ENCODE measurements at places on chromosomes 2 and 18.

- H3K27me3 ChIP-seq: no peaks in the 10 kb centered on the region
- no peak overlapping the region for H3K4me3 ChIP-seq
- no peak overlapping the region for H3K27ac ChIP-seq
- H3K4me1 ChIP-seq: no peaks in the 10 kb centered on the region
- H3K36me3 ChIP-seq: no peaks in the 10 kb centered on the region
These were observed 100.1 kb upstream of the ARHGAP15 start for GRCh38 chr2:143029141-143029540.

DNA sequence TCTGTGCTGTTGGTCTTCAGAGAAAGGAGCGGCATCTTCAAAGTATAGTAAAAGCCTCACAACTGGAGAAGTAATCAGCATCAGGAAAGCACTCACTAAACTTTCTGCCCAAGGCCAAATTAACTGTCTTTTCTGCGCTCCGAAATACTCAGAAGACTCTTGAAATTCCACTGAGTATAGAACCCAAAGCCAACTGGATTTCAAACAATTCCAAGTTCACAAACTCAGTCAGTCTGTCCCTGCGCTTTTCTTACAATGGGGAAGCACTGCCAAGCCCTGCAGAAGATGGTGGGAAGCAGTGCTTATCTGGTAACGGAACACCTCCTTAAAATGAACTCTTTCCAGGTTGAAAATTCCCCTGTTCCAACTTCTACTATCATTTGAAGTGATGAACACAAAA, 193.5 kb downstream of the NCKAP5 start:
- no peak for DNase-seq
- no peaks in the 10 kb centered on the region for H3K36me3 ChIP-seq
- peaks cover 23% of the 10 kb centered on the region for H3K4me1 ChIP-seq
- no peak overlapping the region for H3K4me3 ChIP-seq
- H3K27me3 ChIP-seq: no peaks in the 10 kb centered on the region
- H3K27ac ChIP-seq: no peak overlapping the region

- H3K27ac ChIP-seq: no peak overlapping the region
- no peak for DNase-seq
- no peaks in the 10 kb centered on the region for H3K36me3 ChIP-seq
- no peaks in the 10 kb centered on the region for H3K27me3 ChIP-seq
- H3K4me3 ChIP-seq: no peak overlapping the region
These were observed 457.4 kb upstream of the DSEL start for GRCh38 chr18:67973916-67974315.

DNA sequence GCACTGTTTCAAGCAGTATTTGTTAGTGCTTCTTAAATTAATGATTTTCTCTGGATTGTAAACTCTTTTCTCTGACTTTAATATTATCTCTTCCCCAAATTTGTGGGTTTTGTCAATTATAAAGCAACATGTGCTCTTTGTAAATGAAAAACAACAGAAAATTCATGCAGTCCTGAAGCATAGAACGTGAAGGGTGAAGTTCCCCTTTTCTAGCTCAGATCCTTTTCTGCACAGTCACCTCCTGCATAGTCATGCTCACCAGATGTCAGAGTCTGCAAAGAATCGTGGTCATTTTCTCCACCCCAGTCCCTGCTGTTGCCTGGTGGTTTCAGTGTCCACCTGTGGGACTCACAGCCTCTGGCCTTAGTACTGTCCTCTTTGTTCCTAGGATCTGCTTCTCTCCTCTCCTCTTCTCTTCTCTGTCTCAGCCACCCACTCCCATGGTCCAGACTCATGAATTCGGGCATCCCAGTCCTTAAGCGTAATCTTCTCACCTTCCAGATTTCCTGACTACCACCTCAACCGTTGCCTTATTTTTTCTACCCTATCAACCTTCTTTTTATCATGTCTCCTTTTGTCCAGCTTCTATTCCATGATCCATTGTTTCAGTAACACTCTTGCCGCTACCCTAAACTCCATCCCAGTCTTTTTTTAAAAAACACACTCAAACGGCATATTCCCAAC, 229.1 kb downstream of the RTP5 start:
- no peaks in the 10 kb centered on the region for H3K27me3 ChIP-seq
- H3K27ac ChIP-seq: no peak overlapping the region
- no peak overlapping the region for H3K4me3 ChIP-seq
- no peaks in the 10 kb centered on the region for H3K4me1 ChIP-seq
- peaks cover 15% of the 10 kb centered on the region for H3K36me3 ChIP-seq

GRCh38 chr2:63186331-63186730, 135.7 kb downstream of the OTX1 start:
- no peak overlapping the region for H3K27ac ChIP-seq
- no peaks in the 10 kb centered on the region for H3K36me3 ChIP-seq
- DNase-seq: no peak
- H3K27me3 ChIP-seq: no peaks in the 10 kb centered on the region
- H3K4me1 ChIP-seq: no peaks in the 10 kb centered on the region

GRCh38 chr18:9380621-9381395, 46.2 kb downstream of the TWSG1 start:
- no peak overlapping the region for H3K27ac ChIP-seq
- no peaks in the 10 kb centered on the region for H3K27me3 ChIP-seq
- no peaks in the 10 kb centered on the region for H3K36me3 ChIP-seq

GRCh38 chr2:165471349-165471950, 2.0 kb downstream of the CSRNP3 start:
- DNase-seq: no peak
- no peaks in the 10 kb centered on the region for H3K36me3 ChIP-seq
- H3K4me3 ChIP-seq: no peak overlapping the region
- H3K27ac ChIP-seq: no peak overlapping the region

DNA sequence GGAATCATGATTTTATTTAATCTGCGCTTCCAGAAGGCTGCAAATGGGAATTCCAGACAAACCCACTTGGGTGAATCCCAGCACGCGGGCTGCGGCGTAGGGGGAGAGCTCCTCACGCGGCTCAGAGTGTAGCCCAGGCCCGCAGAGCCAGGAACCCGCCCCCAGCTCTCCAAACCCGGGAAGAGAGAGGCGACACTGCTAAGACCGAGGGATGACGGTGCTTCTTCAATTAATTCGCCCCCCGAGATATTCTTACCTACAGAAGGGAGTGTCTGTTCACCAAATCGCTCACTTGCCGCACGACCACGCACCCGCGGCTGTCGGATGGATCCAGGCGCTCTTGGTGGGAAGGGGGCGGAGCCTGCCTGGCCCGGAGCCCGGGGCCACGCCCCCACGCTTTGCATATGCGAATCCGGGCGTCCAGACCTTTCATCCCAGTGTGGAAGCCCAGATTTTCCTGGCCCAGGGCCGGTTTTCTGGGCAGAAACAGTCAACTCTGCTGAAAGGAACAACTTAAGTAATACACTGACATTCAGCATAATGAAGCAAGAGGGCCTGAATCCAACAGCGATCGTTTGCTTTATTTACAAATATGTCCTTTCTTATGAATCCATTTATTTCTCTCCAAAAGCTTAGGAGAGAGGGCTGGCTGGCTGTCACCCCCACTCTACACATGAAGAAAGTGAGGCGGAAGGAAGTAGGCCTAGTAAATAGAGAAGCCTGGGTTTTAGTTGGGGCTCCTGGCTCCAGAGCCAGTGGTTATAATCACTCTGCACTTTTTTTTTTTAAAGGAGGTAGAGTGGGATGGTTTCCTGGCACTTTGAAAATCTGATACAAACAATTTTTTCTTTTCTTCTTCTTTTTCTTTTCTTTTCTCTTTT, at the start of gene SLC19A3:
Gene SLC19A3 (minus strand): TSS at position 342 of the 881 bp plus-strand sequence. CDS start 15,710 bp downstream, outside the sequence.
- DNase-seq: no peak
- peak within 1 kb of the TSS; percentile 12 for H3K4me3 ChIP-seq
- no peaks in the 10 kb centered on the region for H3K36me3 ChIP-seq
- H3K27ac ChIP-seq: no peak within 1 kb of the TSS

DNA sequence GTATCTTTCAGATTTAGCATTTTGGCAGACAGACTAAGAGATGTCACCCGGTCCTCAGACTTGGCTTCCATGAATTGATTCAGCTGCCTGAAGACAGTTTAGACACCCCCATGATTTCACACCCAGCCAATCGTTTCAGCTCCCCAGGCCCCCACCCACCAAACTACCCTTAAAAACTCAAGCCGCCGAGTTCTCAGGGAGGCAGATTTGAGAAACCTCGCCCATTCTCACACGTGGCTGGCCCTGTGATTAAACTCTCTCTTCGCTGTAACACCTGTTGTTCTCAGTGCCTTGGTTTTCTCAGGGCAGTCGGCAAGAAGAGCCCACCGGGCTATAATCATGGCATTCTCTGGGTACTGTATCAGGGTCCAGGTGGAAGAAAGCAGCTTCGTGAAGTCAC, 35.2 kb downstream of the UXS1 start:
- peaks cover 26% of the 10 kb centered on the region for H3K4me1 ChIP-seq
- no peak overlapping the region for H3K27ac ChIP-seq
- DNase-seq: no peak
- H3K36me3 ChIP-seq: peaks cover 45% of the 10 kb centered on the region

GRCh38 chr2:84613082-84613481, 96.8 kb downstream of the DNAH6 start:
- no peak overlapping the region for H3K27ac ChIP-seq
- no peaks in the 10 kb centered on the region for H3K4me1 ChIP-seq
- H3K27me3 ChIP-seq: no peaks in the 10 kb centered on the region
- no peak overlapping the region for H3K4me3 ChIP-seq
- no peak for DNase-seq

DNA sequence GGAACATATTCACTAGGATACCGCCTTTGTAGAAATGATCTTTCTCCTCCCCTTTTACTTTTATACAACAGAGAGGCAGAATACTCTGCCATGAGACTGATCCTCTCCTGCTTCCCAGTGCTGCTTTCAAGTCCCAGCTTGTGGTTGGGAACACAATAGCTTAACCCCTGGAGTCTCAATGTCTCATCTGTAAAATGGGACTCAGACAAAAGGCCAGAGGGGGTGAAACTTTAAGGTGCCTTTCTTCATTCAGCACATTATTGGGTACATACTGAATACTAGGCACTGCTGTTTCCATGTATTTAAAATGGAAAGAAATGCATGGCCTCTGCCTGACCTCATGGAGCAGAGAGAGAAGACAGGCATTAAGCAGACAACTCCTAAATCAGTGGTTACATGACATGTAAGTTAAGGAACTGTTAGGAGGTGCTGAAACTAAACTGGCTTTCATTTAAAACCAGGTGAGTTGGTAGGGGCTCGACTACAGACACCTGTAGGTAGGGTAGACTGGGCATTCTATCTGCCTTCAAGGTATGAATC, 53.8 kb downstream of the MAP4K4 start:
- H3K4me1 ChIP-seq: peaks cover 49% of the 10 kb centered on the region
- no peak for DNase-seq
- no peaks in the 10 kb centered on the region for H3K27me3 ChIP-seq
- H3K27ac ChIP-seq: peak overlapping the region; percentile 38
- H3K4me3 ChIP-seq: no peak overlapping the region

- DNase-seq: no peak
- H3K4me1 ChIP-seq: no peaks in the 10 kb centered on the region
- H3K4me3 ChIP-seq: no peak overlapping the region
These were observed 122.9 kb upstream of the ACVR1C start for GRCh38 chr2:157751462-157752058.

- no peaks in the 10 kb centered on the region for H3K27me3 ChIP-seq
- no peak overlapping the region for H3K4me3 ChIP-seq
- H3K4me1 ChIP-seq: peaks cover 2% of the 10 kb centered on the region
- no peaks in the 10 kb centered on the region for H3K36me3 ChIP-seq
These were observed 337.3 kb downstream of the OSR1 start for GRCh38 chr2:19021100-19021476.

- H3K4me3 ChIP-seq: no peak overlapping the region
- no peaks in the 10 kb centered on the region for H3K36me3 ChIP-seq
- no peak for DNase-seq
- no peaks in the 10 kb centered on the region for H3K4me1 ChIP-seq
These were observed 266.8 kb upstream of the SIX3 start for GRCh38 chr2:44674473-44675284.

- H3K4me1 ChIP-seq: no peaks in the 10 kb centered on the region
- H3K4me3 ChIP-seq: no peak overlapping the region
- H3K36me3 ChIP-seq: no peaks in the 10 kb centered on the region
These were observed 496.9 kb upstream of the VRK2 start for GRCh38 chr2:57549642-57550102.

GRCh38 chr2:39893616-39894015, 114.6 kb upstream of the THUMPD2 start:
- H3K27me3 ChIP-seq: no peaks in the 10 kb centered on the region
- no peak for DNase-seq
- H3K36me3 ChIP-seq: no peaks in the 10 kb centered on the region
- H3K4me1 ChIP-seq: peaks cover 4% of the 10 kb centered on the region

GRCh38 chr2:204357286-204357685, 188.0 kb upstream of the PARD3B start:
- no peak overlapping the region for H3K4me3 ChIP-seq
- no peak for DNase-seq
- H3K4me1 ChIP-seq: no peaks in the 10 kb centered on the region
- no peaks in the 10 kb centered on the region for H3K27me3 ChIP-seq
- H3K27ac ChIP-seq: no peak overlapping the region

DNA sequence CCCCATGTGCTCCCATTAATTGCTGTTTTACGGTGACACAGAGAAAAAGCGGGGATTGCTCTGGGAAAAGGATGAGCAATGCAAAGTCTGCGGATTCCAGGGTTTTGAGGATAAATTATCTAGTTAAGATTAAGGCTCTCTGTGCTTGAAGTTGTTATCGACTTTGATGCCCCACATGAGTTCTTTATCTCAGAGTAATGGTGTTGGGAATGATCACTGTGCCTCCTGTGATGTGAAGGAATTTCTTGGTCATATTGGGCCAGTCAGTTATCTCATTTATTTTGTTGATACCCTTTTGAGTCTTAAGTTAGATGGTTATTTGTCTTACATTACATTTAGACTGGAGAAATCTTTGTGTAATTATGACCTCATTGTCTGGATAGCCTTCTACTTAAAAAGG, 184.6 kb upstream of the MEX3C start:
- H3K27ac ChIP-seq: no peak overlapping the region
- no peaks in the 10 kb centered on the region for H3K4me1 ChIP-seq
- H3K4me3 ChIP-seq: no peak overlapping the region
- H3K27me3 ChIP-seq: no peaks in the 10 kb centered on the region

DNA sequence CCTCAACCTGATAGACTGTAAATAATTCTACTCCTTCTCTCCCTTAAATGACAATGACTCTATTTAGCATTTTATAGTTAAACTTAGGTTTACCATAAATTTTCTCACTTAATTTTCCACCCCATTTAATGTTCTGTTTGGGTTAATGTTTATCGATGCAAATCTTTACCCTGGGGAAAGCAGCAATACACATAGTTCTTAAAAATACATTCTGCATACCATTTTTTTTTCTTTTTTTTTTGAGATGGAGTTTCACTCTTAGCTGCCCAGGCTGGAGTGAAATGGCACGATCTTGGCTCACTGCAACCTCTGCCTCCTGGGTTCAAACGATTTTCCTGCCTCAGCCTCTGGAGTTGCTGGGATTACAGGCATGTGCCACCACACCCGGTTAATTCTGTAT, 14.0 kb downstream of the STAM2 start:
- no peaks in the 10 kb centered on the region for H3K27me3 ChIP-seq
- H3K27ac ChIP-seq: no peak overlapping the region
- no peak for DNase-seq
- no peaks in the 10 kb centered on the region for H3K36me3 ChIP-seq
- H3K4me3 ChIP-seq: no peak overlapping the region

DNA sequence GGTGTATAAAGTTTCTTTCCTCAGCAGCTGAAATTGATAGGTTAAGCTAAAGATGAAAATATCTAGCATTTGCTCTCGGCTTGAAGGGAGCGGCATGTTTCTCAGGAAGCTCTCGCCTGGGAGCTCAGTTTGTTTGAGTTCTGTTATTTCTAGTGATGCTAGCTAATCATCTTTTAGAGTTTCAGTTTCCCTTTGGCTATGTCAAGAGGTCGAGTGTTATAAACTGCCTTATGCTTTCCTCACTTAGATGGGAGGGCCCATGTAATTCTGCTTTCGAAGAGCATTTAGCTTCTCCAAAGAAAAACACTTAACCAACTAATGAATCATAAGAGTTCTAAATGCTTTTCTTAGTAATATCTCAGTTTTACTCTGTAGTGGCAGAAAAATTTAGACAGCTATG, 33.6 kb downstream of the PLCL1 start:
- no peaks in the 10 kb centered on the region for H3K27me3 ChIP-seq
- H3K4me3 ChIP-seq: no peak overlapping the region
- no peaks in the 10 kb centered on the region for H3K36me3 ChIP-seq
- no peak for DNase-seq
- no peaks in the 10 kb centered on the region for H3K4me1 ChIP-seq
- H3K27ac ChIP-seq: no peak overlapping the region
